ENCODE measurements at places on chromosomes 7 and 10.

GRCh38 chr10:88033793-88034192, 170.4 kb downstream of the PTEN start:
- DNase-seq, result no peak

DNA sequence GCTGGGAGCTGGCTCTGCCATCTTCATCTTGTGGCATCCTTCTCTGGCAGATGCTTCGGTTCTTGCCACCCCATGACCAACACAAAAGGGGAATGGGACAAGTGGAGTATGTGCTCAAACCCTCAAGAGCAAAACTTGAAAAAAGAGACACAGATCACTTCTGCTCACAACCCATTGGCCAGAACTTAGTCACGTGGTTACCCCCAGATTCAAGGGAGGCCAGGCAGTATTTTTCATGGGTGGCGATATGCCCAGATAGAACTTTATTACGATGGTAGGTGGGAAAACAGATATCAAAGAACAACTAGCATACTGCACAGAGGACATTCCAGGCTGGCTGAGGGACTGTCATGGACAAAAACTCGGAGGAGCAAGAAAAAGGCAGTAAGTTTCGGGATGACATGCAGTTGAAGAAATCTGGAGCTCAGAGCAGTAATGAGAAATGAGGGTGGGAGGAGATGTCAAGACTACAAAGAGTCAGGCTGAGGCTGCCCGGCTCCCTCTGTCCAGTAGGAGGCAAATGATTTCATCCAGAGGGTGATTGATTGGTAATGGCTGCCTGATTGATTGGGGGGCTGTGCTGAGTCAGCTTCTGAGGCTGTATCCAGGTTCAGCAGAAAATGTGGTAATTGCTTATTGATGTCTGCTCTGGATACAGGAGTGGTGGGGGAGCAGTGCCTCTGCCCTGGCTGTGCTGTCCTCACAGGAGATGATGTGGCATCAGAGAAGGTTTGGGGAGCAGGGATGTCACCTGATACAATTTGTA, 25.3 kb downstream of the COL13A1 start:
- no peak for DNase-seq

- DNase-seq, result no peak
These were observed 18.0 kb upstream of the NUDCD3 start for GRCh38 chr7:44508328-44509030.

- no peak for DNase-seq
These were observed 16.7 kb downstream of the POR start for GRCh38 chr7:75931680-75932079.

- no peak for DNase-seq
These were observed 1565.3 kb upstream of the LRRTM3 start for GRCh38 chr10:65360497-65360896.

GRCh38 chr10:50740293-50740648, 535 bp downstream of the ASAH2B start:
- DNase-seq, result peak; percentile 13

DNA sequence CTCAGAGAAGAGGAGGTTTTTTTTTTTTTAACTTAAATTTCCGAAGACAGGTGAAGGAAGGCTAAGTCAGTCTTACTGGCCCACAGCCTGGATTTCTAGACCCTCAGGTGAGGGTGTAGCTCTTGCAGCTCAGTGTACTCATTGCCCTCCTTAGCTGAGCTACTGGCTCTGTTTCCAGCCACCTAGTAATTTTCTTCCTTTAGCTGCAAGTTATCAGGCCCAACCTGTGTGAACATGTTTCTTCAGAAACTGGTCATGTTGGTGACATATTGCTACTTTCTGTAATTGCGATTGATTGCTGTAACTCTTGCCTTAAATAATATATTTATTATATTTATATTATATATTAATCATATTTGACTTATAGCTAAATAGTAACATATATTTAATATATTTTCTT, 10.0 kb upstream of the TMEM229A start:
- no peak for DNase-seq

- DNase-seq, result no peak
These were observed 31.9 kb upstream of the ADCYAP1R1 start for GRCh38 chr7:31020161-31020560.

DNA sequence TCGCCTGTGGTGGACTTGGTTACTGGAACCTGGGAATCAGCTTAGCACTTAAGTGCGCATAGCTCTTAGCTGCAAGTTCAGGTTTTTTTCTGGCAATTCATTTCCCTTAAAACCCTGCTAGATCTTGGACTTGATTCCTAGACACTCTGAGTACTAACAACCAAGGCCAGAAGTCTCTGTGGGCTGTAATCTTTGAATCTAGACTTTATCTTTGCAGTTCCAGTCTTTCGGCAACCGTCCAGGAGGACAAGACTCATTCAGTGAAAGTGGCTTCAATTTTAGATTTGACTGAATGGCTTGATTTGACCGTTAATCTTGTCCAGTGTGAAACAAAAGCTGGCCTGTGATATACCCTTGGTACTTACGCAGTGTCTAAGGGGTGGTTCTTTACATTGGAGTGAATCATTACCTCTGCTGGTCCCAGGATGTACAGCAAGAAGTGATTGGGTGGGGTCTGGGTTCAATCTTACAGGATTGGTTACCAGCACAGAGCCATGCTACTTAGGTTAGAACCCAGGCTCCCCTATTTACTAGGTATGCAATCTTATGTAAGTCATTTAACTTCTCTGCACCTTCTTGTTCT, 16.4 kb downstream of the PTTG1IP2 start:
- DNase-seq, result no peak

DNA sequence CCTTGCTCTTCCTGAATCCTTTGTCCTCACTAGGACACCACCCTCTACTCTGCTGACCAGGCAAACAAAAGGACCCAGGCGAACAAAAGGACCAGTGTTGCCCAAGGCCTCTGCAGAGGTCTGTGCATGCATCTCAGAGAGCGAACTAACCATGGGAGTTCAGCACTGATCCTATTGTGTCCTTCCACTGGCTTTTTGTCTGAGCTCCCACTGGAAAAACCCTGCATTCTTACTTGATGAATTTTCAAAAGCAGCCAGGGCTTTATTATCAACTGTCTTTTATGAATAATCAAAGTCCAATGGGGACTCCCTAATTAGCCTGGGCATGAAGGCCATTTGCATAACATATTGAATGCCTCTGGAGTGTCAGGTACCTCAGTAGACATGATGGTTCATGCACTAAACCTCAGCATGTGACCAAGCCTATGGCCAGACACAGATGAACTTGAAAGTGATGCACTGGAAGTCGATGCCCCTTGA, 140.6 kb downstream of the KCNMA1 start:
- DNase-seq, result no peak

GRCh38 chr7:90274161-90274560, 29.2 kb downstream of the CFAP69 start:
- DNase-seq, result no peak

DNA sequence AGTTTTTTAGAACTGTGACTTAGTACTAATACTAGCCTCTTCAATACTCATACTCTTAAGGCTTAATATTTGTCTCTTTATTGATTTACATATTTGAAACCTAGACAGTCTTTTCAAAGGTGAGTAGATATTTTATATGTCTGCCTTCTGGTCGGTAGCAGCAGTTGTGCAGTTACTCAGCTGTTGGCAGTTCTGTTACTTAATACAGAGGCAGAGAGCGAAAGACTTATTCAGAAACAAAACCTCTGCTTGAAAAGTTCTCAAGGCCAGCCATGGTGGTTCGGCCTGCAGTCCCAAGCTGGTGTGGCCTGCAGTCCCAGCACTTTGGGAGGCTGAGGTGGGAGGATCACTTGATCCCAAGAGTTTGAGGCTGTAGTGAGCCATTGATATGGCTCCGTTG, 84.2 kb downstream of the AUTS2 start:
- DNase-seq, result no peak

- no peak for DNase-seq
These were observed 25.8 kb downstream of the MACC1 start for GRCh38 chr7:20191391-20191869.

DNA sequence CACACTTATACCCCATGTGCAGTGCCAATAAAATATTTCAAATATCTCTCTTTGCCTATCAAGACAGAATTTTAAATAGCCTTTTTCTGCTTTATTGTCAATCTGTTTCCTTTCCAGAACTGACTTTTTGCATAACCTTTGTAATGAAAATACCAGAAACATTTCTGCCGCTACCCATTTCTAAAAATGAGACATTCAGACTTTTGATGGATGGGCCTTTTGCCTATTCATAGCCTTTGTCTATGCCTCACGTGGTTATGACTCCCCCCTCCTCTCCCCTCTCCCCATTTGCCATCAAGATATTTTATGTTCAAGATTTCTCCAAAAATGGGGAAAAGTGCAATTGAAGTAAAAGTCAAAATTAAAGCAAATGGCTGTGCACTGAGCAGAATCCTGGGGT, 5.9 kb downstream of the PPP1R17 start:
- no peak for DNase-seq

DNA sequence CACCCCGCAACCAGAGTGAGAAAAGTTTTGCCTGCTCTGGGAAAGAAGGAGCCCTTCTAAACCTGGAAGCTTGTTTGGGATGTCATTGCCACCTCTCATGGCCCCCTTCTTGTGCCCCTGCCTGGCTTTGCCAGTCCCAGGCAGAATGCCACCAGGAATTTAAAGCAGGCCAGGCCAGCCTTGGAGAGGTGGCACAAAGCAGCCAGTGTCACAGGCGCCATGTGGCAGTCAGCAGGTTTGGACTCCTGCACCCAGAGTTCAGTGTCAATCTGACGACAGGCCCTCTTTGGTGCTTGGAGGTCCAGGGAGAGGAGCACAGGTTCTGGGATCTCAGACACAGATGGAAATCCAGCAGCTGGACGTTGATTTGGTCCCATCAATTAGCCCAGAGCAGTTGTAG, 12.7 kb downstream of the HK1 start:
- no peak for DNase-seq

DNA sequence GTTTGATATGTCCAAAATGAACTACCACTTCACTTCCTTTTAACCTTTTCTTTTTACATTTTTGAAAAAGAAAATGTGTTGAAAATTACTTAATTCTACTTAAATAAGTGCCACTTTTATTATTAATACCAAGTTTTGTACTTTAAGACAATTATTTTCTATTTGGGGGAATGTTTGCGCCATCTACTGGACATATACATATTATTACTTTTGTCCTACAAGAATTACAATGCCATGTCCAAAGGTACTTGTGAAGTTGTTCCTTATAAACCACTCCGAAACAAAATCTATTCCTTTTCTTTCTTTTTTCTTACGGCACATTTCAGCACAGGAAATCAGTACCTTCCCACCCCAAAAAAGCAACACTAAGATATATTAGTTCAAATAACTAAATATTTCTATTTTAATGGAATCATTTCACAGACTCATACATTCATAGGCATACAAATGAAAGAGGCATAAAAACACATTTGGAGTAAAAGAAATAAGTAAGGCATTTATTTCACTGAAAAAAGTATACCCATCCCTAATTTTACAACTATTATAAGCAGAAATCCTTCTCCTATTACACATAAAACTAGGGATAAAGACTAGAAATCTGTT, 169.9 kb downstream of the RNF133 start:
- no peak for DNase-seq

- DNase-seq, result no peak
These were observed 1.8 kb downstream of the TSC22D4 start for GRCh38 chr7:100476903-100477870.

- DNase-seq, result no peak
These were observed 1.1 kb downstream of the MAP3K8 start for GRCh38 chr10:30435073-30435422.

GRCh38 chr10:129171812-129172211, 295.2 kb upstream of the MGMT start:
- DNase-seq, result no peak

DNA sequence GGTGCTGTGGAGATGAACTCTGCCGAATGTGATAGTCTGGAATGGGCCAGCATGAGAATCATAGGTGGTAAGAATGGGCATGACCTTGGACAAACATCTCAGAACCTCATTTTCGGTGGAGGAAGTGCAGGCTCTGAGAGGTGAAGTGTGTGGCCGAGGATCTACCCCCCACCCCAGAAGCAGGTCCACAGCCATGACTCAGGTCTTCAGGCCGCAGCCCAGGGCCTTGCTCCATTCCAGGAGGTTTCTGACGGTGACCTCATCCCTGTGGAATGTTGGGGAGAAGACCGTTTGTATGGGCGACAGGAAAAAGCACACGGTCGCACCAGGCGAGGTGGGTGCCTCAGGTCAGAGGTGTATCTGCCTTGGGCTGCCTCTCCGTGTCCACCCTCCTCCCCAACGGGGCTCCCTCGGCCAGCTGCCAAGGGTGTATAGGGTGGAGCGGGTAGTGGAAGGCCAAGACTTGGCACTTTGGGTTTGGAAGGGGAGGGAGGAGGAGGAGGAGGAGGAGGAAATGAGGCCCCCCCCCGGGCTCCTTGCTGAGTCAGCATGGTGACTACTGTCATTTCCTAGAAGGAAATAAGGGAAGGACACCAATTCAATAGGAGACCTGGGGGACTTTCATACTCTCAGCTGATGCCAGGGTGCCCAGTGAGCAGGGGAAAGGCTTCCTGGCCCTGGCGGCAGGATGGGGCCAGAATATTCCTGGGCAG, 168.0 kb upstream of the RHEB start:
- DNase-seq, result no peak

- DNase-seq, result no peak
These were observed 357.9 kb downstream of the PTEN start for GRCh38 chr10:88221010-88221973.

GRCh38 chr7:74656441-74656836, 1.1 kb upstream of the GTF2I start:
- peak; percentile 24 for DNase-seq

DNA sequence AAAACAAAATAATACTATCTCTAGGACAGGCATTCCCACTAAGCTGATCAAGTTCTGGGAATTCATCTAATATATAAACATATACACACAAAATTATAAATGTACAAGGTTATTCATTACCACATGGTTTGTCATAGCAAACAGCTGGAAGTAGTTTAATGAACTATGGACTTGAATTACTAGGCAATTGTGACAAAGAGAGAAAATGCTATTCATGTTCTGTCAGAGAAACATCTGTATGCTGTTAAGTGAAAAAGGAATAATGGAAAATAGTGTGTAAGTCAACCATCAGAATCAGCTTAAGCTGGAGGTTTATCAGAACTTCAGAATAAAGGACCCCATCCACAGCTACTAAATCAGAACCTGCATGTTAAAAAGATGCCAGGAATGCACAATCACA, 2.8 kb downstream of the ZNF248 start:
- no peak for DNase-seq

GRCh38 chr7:5532536-5533335, 109.1 kb upstream of the TNRC18 start:
- peak; percentile 43 for DNase-seq

GRCh38 chr7:122695816-122696215, 3.1 kb downstream of the RNF133 start:
- no peak for DNase-seq

DNA sequence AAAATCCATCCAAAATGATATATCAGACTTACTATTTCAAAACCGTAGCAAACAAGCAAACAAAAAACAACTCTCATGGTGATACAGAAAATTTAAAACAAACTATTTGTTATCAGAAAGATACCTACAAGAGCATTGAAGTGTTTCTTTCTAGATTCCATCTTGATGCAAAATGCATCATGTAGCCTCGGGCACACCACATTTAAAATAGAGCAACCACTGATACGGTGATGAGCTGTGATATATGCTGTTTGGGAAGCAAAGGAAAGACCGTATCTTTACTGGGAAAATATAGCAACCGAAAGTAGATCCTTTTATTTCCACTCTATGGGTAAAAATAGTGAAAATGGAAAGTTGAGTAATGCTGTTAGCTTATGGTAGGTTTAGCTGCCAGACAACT, 892.0 kb downstream of the GATA3 start:
- no peak for DNase-seq

GRCh38 chr7:54860003-54860775, 101.2 kb upstream of the SEC61G start:
- DNase-seq, result no peak

GRCh38 chr7:141722529-141722928, 14.4 kb downstream of the WEE2 start:
- DNase-seq, result no peak

GRCh38 chr10:121485436-121486139, 112.7 kb downstream of the FGFR2 start:
- DNase-seq, result no peak

All from stimulated activated CD4-positive, alpha-beta T cell treated with anti-CD3 and anti-CD28 coated beads, Interleukin-4, amount 100 ng/mL, for 48 hours (primary cell).